GM10248 (cell line): ENCODE measurements at places on chromosomes 6 and 20.

- DNase-seq = no peak
These were observed 113.1 kb downstream of the SOBP start for GRCh38 chr6:107603006-107603370.

DNA sequence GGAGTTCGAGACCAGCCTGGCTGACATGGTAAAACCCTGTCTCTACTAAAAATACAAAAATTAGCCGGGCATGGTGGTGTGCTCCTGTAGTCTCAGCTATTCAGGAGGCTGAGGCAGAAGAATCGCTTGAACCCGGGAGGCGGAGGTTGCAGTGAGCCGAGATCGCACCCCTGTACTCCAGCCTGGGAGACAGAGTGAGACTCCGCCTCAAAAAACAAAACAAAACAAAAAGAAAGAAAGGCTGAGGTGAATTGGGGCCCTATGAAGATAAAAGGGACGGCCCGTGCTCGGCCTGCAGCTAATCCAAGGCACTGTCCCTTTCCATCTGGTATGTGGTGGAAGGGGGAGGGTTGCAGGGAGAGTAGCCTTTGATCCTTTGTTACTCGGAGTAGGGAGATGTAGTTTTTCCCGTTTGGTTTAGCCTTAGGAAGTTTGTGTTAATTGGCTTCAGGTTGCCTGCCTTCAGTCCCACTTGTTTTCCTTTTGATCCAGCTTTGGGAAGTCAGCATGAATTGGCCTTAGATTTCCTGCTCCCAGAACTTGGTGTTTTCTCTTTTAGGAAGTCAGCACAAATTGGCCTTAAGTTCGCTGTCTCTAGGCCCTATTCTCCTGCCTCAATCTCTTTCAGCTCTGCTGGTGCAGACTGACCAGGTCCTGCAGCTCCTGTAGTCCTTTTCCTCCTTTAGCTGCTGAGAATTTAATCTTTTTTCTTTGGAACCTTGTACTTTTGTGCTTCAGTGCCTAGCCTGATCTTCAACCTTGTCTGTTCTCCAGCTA is 36.1 kb upstream of the PAQR8 start:
- no peak for DNase-seq

DNA sequence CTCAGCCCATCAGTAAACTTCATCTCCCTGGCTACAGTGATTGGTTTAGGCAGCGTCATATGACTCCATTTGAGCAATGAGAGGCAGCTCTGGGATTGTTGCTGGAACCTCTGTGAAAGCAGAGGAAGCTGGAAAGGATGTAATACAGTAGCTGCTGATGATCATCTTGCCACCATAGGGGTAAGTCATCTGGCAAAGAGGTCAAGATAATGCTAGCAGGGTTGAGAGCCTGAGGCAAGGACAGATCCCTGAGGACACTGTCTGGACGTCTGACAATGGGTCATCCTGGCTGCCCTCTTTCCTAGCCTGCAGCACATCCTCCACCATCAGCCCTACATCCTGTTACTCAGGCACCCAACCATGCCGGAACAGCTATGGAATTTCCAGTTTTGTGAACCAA is 25.5 kb upstream of the FKBP1A start:
- DNase-seq = no peak

- no peak for DNase-seq
These were observed 39.4 kb downstream of the SLC22A23 start for GRCh38 chr6:3417473-3417872.

DNA sequence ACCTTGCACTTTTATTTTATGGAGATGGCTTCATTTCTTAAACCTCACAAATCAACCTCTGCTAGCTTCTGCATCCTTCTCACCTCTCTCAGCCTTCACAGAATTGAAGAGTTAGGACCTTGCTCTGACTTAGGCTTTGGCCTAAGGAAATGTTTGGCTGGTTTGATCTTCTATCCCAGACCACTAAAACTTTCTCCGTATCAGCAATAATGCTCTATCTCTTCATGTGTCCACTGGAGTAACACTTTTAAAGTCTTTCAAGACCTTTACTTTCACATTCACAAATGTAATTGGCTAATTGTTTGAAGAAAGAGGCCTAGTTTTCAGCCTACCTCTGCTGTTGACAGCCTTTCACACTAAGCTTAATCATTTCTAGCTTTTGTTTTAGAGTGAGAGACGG is 212.9 kb downstream of the TTLL2 start:
- no peak for DNase-seq

DNA sequence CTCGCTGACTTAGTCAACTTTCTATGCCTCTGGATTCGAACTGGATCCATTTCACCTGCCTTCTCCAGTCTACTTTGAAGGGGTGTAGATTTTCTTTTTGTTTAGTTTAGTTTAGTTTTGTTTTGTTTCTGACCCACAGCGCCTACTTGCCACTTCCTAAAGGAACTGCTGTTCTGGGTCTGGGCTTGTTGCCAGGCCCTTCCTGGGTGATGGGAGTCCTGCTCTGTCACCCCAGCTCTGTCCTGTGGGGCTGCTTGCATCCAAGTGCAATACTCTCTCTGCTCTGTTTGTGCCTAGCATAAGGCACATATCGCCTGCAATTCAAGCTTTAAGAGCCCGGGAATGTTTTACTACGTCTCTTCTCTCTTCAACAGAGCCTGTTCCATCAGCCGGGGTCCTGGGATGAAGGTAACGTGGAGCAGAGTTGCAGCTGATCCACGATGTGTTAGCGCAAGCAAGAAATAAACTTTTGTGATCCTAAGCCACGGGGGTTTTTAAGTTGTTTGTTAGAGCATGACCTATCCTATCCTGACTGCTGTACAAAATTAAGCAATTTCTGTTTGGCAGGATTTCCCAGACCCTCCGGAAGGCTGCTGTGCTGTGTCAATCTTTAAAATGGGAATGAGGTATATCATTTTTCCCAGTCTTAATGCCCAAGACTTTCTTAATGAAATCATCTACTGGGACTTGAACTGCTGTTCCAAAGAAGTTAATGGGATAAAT is 30.9 kb upstream of the TAGAP start:
- DNase-seq = no peak

DNA sequence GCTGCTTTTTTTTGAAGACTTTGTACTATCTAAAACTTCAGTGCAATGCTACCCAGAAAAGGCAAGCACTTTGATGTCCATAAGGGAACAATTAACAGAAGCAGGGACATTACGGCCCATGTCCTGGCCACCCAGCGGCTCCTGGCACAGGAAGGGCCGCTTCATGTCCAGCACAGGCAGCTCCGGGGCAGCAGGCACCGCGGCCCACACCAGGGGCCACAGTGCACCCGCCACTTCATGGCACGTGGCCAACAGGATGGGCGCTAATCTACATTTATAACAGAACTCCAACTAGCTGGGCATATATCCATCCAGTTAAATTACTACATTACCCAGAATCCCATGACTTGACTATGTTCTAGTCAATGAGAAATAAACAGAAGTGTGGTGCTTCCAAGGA is 198.2 kb upstream of the ID4 start:
- DNase-seq = no peak

GRCh38 chr6:98958776-98959175 is 11.0 kb upstream of the FBXL4 start:
- no peak for DNase-seq

DNA sequence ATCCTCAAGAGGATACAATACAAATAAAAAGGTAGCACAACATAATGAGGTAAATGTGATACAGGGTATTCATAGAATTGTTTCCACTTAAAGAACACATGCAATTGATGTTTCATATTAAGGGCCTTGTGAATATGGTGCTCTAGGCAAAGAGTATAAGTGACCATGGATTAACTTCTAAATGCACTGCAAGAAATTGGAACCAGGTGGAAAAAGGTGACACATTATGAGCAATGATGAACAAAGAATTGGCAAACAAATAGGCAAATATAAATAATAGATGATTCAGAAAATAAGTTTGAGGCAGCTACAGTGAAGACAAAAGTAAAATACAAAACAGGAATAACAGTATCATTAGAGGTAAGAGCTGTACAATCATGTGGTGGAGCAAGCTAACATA is 192.0 kb downstream of the GRIK2 start:
- no peak for DNase-seq

DNA sequence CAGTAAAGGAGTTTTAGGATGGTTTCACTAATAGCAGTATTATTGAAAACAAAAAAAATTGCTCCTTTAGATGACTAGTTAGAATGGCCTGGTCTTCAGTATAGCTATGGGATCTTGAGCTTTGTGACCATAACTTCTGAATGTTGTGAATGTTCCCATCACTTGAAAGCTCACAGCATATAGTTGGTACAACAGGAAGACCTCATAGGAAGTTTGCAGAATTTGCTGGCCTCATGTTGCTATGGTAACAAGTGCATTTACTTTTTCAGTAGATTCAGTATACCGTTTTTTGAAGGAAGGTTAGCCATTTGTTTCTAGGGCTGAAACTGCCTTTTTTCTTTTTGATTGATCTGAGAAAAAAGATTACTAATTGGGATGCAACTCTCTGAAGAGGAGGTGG is 8.3 kb downstream of the PHF3 start:
- DNase-seq = peak; percentile 15

- DNase-seq = no peak
These were observed 1.9 kb upstream of the ATP9A start for GRCh38 chr20:51769976-51770615.

GRCh38 chr20:43389211-43389610 is 68.5 kb upstream of the SRSF6 start:
- no peak for DNase-seq

DNA sequence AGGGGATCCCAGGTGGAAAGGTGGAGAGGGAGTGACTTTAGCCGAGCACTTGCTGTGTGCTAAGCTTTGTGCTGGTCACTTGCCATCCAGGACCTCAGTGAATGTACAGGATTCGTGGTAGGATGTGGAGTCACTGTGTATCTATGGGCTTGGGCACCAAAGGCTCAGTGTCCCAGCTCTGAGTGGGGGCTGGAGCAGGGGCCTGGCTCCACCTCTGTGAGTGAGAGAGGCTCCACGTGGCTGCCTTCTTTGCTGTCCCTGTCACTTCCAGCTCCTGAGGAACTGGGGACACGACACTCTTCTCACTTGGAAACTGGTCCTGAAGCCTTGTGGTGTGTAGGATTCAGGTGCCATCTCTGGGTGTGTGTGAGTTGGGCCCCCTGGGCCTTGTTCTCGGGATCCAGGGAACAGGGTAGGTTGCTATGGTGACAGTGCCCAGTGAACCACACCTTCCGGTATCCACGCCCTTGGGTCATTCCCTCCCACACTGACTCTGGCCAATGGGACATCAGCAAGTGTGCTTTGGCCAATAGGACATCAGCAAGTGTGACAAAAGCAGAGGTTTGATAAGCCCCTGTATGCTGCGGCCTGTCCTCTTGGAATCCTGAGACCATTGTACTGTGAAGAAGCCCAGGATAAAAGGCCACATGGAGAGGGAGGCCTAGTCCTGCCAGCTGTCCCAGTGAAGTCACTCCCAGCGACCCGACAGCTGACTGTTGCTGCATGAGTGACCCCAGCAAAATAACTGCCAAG is 87.7 kb downstream of the CDH22 start:
- no peak for DNase-seq

DNA sequence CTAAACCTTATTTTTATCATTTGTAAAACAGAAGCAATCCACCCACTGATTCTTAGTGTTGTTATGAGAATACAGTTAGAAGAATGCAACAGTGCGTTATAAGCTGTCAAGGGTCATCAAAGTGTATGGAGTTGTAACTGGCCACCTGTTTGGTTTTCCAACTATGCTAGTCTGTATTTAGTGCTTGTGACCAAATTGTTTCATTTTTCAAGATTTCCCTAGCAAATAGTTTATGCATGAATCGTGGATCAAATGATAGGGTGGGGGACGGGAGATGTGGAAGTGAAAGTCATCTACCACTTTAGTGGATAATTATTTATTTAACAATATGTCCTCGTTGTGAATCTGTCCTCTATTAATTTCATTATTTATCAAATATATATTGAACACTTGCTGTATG is 175.4 kb upstream of the HDDC2 start:
- no peak for DNase-seq

- DNase-seq = no peak
These were observed 62.1 kb downstream of the FOXO3 start for GRCh38 chr6:108622641-108623298.

DNA sequence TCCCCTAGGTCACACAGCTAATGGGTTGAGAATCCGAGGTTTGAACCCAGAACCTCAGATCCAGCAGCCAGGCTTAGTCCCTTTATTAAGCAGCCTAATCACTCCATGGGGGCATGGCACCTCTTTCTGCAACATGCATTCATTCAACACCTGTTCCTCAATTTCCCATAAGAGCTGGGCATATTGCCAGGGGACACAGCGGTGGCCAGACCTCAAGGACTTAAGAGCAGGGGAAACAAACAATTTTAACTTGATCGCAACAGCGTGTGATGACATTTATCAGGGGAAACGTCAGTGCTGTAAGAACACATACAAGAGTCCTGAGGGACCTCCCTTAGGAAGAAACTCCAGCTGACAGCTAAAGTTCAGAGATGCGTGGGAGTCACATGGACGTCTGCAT is 267.4 kb upstream of the CDH4 start:
- no peak for DNase-seq

DNA sequence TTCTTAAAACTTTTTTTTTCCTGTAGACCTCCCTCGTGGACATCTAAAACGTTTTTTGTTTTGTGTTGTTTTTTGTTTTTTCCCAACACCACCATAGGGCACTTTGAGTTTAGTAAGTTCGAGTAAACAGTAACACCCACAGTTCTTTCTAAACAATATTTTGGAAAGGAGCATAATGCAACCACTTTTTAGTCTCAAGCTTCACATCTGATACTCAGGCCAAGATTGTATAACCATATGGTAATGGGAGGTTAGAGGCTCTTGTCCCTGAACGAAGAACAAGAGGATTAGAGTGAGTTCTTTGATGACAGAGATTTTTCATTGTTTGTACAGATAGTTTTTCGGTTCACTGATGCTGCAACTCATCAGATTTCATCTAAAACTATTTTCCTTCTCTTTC is 144.6 kb downstream of the MTHFD1L start:
- DNase-seq = no peak

- no peak for DNase-seq
These were observed 28.6 kb downstream of the AKAP7 start for GRCh38 chr6:131163886-131164285.

GRCh38 chr6:139760128-139760527 is 385.7 kb upstream of the CITED2 start:
- DNase-seq = no peak

GRCh38 chr6:52361414-52361944 is 472 bp upstream of the PAQR8 start:
- peak; percentile 31 for DNase-seq

- DNase-seq = no peak
These were observed 810 bp upstream of the ABHD16B start for GRCh38 chr20:63860325-63861051.

DNA sequence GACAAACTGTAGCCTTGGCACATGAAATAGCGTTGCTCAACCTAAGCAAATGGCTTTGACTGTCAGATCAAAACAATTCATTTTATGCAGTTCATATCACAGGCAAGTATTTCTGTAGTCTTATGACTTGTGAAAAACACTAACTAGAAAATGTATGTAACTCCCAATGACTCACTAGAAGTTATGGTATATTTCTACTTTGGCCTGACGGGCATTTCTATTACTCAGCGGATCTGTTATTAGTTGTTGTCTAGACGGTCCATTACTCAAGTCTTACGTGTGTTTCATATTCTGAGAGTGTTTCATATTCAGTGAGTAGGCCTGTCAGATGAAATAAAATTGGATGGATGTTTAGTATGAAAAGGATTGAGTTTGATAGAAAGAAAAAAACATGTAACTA is 880.9 kb downstream of the PRIM2 start:
- DNase-seq = no peak
